ENCODE measurements at places on chromosomes 2 and 18.

DNA sequence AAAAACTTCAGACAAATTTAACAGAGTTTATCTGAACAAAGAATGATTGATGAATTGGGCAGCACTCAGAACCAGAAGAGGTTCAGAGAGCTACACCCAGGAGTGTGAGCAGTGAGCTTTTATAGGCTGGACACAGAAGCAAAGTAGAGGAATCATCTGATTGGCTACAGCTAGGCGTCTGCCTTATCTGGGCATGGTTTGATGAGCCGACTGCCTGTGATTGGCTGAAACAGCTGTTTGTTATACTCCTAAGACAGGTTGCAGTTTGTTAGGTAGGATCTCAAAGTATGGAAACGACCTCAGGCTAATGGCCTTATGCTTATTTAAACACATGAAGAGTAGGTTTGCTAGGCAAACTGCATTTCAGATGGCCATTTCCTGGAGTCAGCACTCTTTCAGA is 188.9 kb downstream of the MYO1B start:
- DNase-seq: no peak

DNA sequence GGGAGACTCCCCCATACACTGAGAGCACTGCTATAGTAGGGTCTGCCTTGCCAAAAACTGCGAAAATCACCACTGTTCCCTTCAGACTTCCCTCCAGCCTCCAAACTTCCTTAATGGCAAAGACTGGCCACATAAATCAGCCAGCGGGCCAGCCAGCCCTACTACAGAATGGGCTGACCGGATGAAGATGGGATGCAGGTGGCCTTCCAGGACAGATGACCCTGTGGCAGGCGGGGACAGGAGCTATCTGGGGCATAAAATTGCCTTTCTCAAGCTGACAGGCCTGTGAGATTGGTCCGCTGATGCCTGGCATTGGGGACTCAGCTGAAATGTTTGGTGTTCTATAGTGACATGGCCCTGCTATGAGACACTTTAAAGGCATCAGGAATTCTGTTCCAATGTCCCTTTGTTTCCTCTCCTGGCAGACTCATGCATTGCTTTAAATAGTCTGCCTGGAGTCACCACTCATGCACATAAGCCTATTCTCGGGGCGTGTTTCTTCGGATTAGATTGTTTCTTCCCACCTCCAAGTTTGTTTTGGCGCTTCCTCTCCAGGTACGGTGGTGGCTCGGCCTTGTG is 135.9 kb downstream of the ALPK2 start:
- no peak for DNase-seq

- DNase-seq: peak; percentile 55
These were observed 81.2 kb downstream of the GPD2 start for GRCh38 chr2:156517419-156517818.

GRCh38 chr2:195057001-195057400 is 600.0 kb upstream of the SLC39A10 start:
- DNase-seq: no peak

- no peak for DNase-seq
These were observed 33.5 kb downstream of the NHEJ1 start for GRCh38 chr2:219127037-219127635.

- DNase-seq: peak; percentile 83
These were observed at the start of gene GATA6 for GRCh38 chr18:22169011-22169888. TSS of gene GATA6 (plus strand) at chr18:22169589. CDS start at chr18:22171145, 1,556 bp downstream.

GRCh38 chr2:178275600-178275999 is 81.3 kb downstream of the OSBPL6 start:
- DNase-seq: peak; percentile 78

- no peak for DNase-seq
These were observed 28.6 kb downstream of the IRS1 start for GRCh38 chr2:226771067-226771466.

DNA sequence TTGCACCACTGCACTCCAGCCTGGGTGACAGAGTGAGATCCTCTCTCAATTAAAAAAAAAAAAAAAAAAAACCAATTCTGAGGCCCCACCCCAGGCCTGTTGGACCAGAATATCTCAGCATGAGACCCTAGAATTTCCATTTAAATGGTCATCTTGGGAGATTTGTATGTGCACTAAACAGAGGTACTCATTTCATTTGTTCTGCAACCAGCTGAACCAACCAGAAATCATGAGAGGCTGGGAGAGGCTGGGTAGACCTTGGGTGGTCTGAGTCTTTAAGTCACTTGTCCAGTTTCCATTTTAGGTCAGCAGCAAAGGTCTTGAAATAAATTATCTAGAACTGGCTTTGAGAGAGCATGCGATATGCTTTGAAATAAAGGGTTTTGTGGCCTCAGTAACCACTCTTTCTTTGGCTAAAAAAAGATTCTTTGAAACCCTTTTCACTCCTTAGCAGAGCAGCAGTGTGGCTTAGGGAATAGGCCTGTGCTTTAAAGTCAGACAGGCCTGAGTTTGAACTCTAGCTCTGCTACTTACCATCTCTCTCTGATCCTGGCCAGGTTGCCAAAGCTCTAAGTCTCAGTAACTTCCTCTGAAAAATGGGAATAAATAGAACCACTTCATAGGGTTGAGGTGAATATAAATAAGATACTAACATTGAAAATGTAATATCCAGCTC is 52.6 kb downstream of the QPCT start:
- no peak for DNase-seq

- no peak for DNase-seq
These were observed 14.1 kb downstream of the MC4R start for GRCh38 chr18:60358516-60358915.

GRCh38 chr2:113116100-113116958 is 11.1 kb upstream of the IL1RN start:
- DNase-seq: peak; percentile 50

GRCh38 chr2:229371086-229371485 is 100.0 kb upstream of the PID1 start:
- no peak for DNase-seq

DNA sequence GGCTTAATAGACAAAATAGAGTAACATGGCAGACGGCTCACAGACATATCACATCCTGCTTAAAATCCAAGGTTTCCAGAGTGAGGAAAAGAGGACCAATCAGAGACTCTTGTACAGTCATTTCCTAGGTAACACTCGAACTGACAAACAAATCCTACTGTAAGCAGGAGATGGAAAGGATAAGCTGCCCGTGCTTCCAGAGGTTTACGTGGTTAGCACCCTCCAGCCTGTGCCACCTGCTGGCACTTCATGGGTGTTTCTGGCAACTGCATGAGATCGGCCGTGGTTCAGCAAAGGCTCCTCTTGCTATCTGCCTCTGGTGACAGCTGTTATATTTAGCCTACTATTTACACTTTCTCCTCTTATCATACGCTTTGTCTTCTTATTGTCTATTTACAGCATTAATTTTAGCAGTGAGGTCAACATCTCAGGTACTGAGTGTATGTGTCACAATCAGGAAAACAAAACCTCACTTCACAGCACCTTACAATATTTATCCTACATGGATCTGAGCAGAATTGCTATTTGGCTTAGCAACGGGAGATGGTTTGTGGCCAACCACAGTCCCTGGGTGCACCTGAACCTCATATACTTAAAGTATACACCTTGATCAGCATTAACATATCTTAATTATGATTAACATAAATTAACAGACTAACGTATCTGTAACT is 226.9 kb downstream of the TMEM163 start:
- peak; percentile 40 for DNase-seq

GRCh38 chr18:64695851-64696553 is 547.1 kb upstream of the LINC00305 start:
- peak; percentile 66 for DNase-seq

GRCh38 chr2:160465002-160465401 is 28.6 kb downstream of the RBMS1 start:
- DNase-seq: peak; percentile 27

- DNase-seq: no peak
These were observed 52.6 kb downstream of the PTPRM start for GRCh38 chr18:7619676-7620075.

DNA sequence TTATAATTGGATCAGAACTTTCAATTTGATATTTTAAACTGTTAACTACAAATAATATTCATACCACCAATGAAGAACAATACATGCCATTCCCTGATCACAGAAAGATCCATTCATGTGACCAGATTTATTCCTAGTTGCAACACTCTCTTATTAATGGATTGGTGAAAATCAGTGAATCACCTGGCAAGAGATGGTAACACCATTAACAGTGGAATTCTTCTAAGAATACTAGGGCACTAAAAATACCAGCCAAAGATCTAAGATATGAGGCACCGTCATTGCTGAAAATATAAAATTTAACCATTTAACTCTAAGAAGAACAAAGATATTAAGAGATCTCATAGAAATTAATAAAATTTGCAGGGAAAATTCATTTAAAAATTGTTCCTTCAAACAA is 58.1 kb downstream of the MAP4K3 start:
- DNase-seq: no peak

DNA sequence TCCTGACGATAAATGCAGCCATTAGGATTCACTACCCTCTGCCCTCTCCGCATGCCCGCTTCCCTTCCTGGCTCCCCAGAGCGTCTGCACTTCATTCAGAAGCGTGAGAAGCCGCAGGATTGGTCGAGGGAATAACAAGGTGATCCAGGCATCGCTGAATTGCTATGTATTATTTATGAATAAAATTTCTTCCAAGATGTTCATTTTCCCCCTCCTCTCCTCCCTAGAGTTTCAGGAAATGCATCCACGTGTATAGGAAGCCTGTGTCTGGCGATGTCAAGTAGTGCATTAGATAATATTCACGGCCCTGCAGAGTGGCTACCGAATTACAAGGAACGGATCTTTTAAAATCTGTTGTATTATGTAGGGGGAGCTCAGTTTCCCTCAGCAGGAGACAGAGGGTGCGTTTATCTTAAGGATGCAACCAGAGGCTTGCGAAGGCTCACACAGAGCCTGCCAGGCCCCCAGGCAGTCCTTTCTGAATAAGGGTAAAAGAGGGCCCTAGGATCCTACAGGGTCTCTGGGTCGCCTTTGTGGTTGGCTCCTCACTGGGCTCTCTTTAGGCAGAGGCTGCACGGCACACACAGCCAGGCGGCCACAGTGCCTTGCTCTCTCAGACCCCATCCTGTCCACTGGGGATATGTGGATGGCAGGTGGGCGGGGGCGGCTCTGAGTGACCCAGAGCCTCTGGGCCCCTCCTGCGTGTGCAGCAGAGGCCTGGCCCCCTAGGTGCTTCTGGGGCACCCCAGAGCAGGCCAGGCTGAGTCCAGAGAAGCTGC is 224.1 kb upstream of the PXDN start:
- no peak for DNase-seq

- peak; percentile 20 for DNase-seq
These were observed 51.9 kb downstream of the CACNB4 start for GRCh38 chr2:152046940-152047339.

- DNase-seq: no peak
These were observed 118.1 kb downstream of the PRPF40A start for GRCh38 chr2:152598975-152599759.

- DNase-seq: peak; percentile 67
These were observed 10.8 kb downstream of the AGFG1 start for GRCh38 chr2:227482638-227483340.

GRCh38 chr2:120223034-120223912 is at the start of gene TMEM185B:
TSS of gene TMEM185B (minus strand) at chr2:120223400. CDS start at chr2:120222976, 424 bp downstream.
- peak; percentile 89 for DNase-seq

- DNase-seq: peak; percentile 69
These were observed 15.9 kb downstream of the C2orf74 start for GRCh38 chr2:61177727-61178549.

- DNase-seq: no peak
These were observed 225.9 kb downstream of the C1D start for GRCh38 chr2:67836866-67837265.

- peak; percentile 71 for DNase-seq
These were observed 204.1 kb downstream of the GLI2 start for GRCh38 chr2:120939595-120940318.

DNA sequence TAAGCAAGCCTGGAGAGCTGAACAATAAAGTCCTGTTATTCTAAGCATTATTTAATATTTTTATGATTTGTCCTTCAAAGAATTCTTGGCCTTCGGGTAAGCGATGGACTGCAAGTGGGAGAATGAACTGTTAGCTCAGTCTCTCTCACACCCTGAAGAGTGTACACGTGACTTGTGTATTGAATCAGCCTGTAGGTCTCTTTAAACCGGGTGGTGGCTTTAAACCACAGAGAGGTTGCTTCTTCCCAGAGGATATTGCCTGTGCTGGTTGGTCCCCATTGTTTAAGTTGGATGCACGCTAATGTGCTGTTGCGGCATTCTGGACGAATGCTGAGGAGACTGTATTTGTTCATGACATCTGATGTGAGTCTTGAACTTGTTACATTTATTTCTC is 183.3 kb downstream of the LTBP1 start:
- no peak for DNase-seq

DNA sequence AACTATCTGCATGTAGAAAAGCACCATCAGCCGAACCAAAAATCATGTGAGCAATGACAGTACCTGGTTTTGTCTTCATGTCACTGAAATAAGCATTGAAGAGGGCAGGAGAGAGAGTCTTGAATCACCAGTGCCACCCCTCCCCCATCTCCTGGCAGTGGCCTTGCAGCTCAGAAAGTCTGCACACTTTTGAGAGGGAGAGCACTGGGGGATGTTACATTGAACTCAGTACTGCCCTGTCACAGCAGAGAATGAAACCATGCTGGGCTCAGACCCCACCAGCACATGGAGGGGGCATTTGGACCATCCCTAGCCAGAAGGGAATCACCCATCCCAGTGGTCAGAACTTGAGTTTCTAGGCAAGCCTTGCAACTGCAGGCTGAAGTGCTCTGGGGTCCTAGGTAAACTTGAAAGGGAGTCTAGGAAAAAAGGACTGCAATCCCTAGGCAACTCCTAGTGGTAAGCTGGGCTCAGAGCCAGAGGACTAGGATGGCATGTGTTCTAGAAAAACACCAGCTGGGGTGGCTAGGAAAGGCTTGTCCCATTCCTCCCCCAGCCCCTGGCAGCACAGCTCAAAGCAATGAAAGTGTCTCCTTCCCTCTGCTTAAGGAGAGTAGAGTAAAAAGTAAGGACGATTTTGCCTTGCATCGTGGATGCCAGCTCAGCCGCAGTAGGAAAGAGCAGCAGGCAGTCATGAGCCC is 259.9 kb upstream of the MYT1L start:
- DNase-seq: no peak

DNA sequence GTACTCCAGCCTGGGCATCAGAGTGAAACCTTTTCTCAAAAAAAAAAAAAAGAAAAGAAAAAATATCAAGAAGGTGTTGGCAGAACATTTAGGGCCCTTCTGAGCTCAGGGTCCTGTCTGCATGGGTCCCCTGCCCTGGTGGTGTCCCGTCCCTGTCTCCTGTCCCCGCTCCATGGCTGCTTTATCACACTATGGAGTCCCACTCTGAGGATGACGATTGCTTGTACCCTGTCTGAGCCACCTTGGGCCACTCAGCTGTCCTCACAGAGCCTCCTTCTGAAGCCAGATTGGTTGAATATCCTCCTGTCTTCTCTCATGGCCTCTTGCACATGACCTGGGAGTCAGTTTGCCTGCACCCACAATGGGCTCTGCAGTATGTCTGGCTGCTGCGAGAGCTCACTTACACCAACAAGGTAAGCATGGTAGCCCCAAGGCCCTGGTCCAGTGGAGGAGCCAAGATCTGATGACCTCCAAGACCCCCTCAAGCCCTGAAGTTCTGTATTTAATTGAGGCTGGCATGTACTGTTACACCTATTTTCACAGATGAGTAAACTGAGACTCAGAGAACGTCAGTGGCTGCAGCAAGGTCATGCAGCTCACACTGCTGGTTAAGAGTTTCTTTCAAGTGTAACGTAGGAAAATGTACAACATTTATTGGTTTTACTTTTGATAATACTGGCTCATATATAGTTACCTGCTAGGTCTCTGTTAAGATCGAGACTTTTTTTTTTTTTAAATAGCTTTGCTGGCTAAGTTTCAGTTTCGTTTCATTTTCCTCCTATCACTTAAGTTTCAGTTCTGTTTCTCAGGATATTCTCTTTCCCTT is 16.9 kb upstream of the ZCCHC2 start:
- DNase-seq: peak; percentile 68

GRCh38 chr2:138499684-138500083 is 1.9 kb upstream of the SPOPL start:
- no peak for DNase-seq
